ENCODE measurements at places on chromosomes 7 and 10.

DNA sequence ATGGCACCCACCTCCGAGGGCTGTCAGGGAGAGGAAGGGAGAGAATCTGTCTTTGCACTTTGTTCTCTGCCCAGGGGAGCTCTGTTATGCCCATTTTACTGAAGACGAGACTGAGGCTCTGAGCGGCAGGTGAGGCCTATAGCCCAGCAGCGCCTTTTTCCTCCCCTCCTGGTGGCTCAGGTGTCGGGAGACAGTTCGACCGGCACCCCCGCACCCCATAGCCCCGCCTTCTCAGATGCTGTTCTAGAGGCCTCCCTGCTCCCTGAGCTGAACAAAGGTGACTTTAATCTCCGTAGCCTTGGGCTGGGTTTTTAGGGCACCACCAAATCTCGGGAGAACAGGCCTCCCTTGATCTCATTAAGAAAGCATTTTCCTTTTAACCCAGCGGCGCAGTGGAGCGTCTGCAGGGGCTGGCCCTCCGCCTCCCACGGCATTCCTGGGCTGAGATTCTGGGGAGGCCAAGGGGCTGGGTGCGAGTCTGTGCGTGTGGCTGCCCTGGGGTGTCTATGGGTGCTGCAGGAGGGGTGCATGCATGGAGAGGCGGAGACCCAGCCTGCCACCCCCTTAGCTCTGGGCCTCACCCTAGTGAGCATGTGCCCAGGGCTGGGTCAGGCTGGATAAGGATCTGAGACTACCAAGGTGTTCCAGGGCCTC lies 3.3 kb downstream of the LFNG start:
- no peak for DNase-seq
- peak overlapping the region; percentile 91 for H3K27ac ChIP-seq

DNA sequence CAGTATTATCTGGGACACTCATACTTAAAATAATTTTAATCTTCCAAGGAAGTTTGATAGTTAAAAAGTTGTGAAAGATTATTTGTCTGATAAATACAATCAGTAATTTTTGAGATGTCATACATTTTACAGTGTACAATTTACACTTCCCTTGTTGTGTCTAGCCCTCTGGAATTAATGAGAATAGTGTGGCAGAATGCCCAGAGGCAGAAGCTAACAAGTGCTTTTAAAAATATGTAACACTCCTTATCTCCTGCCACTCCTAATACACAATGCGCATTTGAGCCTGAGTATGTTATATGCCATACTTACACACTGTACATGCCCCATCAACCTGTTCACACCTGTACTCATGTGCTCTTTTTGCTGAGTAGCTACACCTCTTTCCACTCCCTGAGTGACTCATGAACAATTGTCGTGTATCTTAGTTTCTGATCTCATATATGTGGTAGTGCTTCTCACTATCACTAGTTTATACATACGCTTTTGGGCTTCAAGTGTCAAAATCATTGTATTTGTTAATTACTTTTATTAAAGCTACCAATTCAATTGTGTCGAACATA lies 106.9 kb upstream of the GNAI1 start:
- H3K27ac ChIP-seq: no peak overlapping the region
- peaks cover 5% of the 10 kb centered on the region for H3K27me3 ChIP-seq
- H3K36me3 ChIP-seq: no peaks in the 10 kb centered on the region
- DNase-seq: no peak

GRCh38 chr7:132805766-132806165 lies 229.5 kb upstream of the PLXNA4 start:
- peaks cover 6% of the 10 kb centered on the region for H3K36me3 ChIP-seq
- no peak for DNase-seq
- no peaks in the 10 kb centered on the region for H3K27me3 ChIP-seq
- H3K4me3 ChIP-seq: no peak overlapping the region
- peaks cover 3% of the 10 kb centered on the region for H3K4me1 ChIP-seq

- H3K4me3 ChIP-seq: peak overlapping the region; percentile 95
- no peaks in the 10 kb centered on the region for H3K27me3 ChIP-seq
- H3K4me1 ChIP-seq: peaks cover 29% of the 10 kb centered on the region
- peak overlapping the region; percentile 98 for H3K27ac ChIP-seq
- peaks cover 14% of the 10 kb centered on the region for H3K36me3 ChIP-seq
- no peak for DNase-seq
Measured at GRCh38 chr10:73494877-73495225, 973 bp downstream of the PPP3CB start.

GRCh38 chr7:26664735-26665416 lies 199.5 kb downstream of the SKAP2 start:
- H3K4me3 ChIP-seq: no peak overlapping the region
- peaks cover 9% of the 10 kb centered on the region for H3K4me1 ChIP-seq
- no peaks in the 10 kb centered on the region for H3K27me3 ChIP-seq
- peak overlapping the region; percentile 37 for H3K27ac ChIP-seq
- DNase-seq: no peak

DNA sequence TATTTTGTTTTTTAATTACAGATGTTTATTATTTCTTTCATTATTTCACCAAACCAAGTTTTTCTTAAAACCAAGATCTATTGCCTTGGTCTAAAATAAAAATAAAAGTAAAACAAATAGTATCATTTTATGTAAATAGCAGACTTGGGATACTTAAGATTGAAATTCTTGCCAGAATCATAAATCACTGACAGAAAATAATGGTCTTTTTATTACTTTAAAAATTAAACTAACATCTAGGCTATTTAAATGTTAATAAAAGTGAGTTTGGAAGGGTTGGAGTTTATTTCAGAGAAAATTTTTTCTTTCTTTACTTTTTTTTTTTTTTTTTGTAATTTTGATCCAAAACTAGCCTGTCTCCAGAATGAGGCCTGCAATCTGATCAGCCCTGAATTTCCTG lies 568.0 kb upstream of the IGFBP3 start:
- H3K4me3 ChIP-seq: no peak overlapping the region
- H3K27me3 ChIP-seq: no peaks in the 10 kb centered on the region
- no peaks in the 10 kb centered on the region for H3K36me3 ChIP-seq
- no peak for DNase-seq
- H3K4me1 ChIP-seq: no peaks in the 10 kb centered on the region
- no peak overlapping the region for H3K27ac ChIP-seq

DNA sequence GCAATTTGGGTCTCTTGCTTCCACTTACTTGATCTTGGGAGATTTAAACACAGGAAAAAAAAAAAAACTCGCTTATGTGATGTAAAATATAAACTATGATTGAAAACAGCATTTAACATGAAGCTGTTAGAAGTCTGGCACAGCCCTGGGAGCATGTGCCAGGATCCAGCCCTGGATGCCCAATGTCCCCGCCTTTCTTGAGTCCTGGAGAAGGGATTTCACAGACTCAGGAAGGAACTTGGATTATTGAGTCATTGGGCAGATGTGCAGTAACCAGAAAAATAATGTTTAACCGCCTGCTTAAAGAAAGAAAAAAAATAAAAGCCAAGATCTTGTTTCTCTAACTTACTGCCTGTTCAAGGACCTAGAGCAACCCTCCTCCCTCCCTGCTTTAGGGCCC lies 3.7 kb upstream of the JCAD start:
- H3K36me3 ChIP-seq: peaks cover 2% of the 10 kb centered on the region
- H3K4me3 ChIP-seq: no peak overlapping the region
- H3K27ac ChIP-seq: no peak overlapping the region
- H3K4me1 ChIP-seq: peaks cover 6% of the 10 kb centered on the region
- no peak for DNase-seq

DNA sequence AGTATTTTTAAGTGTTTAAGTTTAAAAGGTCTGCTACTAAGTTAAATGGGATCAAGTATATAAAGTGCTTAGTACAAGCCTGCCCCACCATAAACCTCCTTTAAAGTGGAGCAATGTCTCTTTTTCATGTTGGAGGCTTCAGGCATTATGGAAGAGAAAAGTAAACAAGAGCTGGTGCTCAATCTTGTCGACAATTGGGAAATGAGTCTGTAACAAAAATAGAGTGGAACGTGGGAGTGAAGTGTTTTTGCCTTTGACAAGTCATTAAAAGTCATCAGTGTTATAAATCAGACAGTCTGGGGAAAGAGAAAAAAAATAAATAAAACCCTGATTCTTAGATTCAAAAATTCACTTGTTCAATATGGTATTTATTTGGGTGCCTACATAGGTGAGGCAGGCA lies 44.7 kb downstream of the DNAJC12 start:
- no peaks in the 10 kb centered on the region for H3K36me3 ChIP-seq
- no peak overlapping the region for H3K4me3 ChIP-seq
- no peak for DNase-seq

- no peak for DNase-seq
- peaks cover 25% of the 10 kb centered on the region for H3K36me3 ChIP-seq
- H3K27me3 ChIP-seq: no peaks in the 10 kb centered on the region
- peaks cover 32% of the 10 kb centered on the region for H3K4me1 ChIP-seq
Measured at GRCh38 chr7:74092321-74092963, 8.8 kb downstream of the LIMK1 start.

GRCh38 chr7:45033931-45034290 lies 33.9 kb downstream of the CCM2 start:
- no peak overlapping the region for H3K4me3 ChIP-seq
- peak overlapping the region; percentile 69 for H3K27ac ChIP-seq
- H3K4me1 ChIP-seq: peaks cover 46% of the 10 kb centered on the region
- no peak for DNase-seq
- H3K27me3 ChIP-seq: no peaks in the 10 kb centered on the region
- H3K36me3 ChIP-seq: peaks cover 50% of the 10 kb centered on the region

Measured in stimulated activated naive B cell treated with anti-CD40 and anti-IgM and Interleukin-4, amounts not matched to agents 10 μg/mL and 1 μg/mL and 100 μg/mL, for 72 hours (primary cell).